ENCODE measurements at places on chromosomes 2 and 18.

GRCh38 chr18:49546719-49547273 lies 15.1 kb upstream of the LIPG start:
- H3K27me3 ChIP-seq: no peaks in the 10 kb centered on the region
- no peak overlapping the region for H3K27ac ChIP-seq
- DNase-seq: no peak
- H3K4me3 ChIP-seq: no peak overlapping the region
- peaks cover 14% of the 10 kb centered on the region for H3K4me1 ChIP-seq
- no peaks in the 10 kb centered on the region for H3K36me3 ChIP-seq

DNA sequence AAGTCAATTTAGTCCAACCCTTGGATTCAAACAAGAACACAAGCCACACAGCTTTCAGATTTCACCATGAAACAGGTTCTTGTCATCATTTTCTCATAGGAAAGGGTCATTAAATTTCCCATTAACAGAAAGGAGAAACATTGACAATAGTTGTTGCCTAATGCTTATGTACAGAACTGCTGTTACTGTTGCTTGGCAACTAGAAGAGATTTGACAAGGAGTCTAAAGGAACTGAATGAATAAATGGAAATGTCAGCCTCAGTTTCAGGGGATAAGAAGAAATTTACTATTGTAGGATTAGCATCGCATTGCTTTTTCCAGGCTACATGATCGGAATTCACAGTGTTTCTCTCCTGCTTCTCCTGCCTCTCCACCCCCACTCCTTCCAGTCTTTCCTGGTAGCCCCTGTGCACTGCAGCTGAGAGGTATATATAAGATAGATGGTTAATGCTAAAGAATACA lies 90.3 kb downstream of the SPATS2L start:
- no peak for DNase-seq
- peaks cover 2% of the 10 kb centered on the region for H3K4me1 ChIP-seq
- H3K27me3 ChIP-seq: no peaks in the 10 kb centered on the region
- H3K27ac ChIP-seq: no peak overlapping the region
- peaks cover 28% of the 10 kb centered on the region for H3K36me3 ChIP-seq

DNA sequence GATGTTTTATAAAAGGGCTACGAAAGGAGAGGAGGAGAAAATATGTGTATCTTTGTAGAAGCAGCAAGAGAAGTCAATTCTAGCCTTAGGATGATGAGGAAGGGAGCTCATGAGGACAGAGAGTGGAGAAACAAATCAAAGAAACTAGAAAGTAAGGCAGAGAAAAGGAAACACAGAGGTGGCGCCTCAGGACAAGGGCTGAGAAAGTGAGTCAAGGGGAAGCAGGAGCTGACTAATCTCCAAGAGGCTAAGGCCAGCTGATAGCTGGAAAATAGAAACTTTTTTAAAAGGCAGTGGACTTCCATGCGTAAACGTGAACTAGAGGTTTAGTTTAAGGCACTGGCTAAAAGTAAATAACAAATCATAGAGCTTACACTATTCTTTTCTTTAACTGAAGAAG lies 173.3 kb downstream of the ANKRD44 start:
- no peak overlapping the region for H3K4me3 ChIP-seq
- H3K27ac ChIP-seq: no peak overlapping the region
- no peak for DNase-seq
- no peaks in the 10 kb centered on the region for H3K36me3 ChIP-seq
- H3K4me1 ChIP-seq: peaks cover 3% of the 10 kb centered on the region

- no peak overlapping the region for H3K4me3 ChIP-seq
- H3K27ac ChIP-seq: no peak overlapping the region
- H3K36me3 ChIP-seq: peaks cover 13% of the 10 kb centered on the region
- DNase-seq: no peak
- H3K27me3 ChIP-seq: no peaks in the 10 kb centered on the region
- peaks cover 8% of the 10 kb centered on the region for H3K4me1 ChIP-seq
These were observed 46.0 kb upstream of the RIT2 start for GRCh38 chr18:43161528-43161927.

- peaks cover 10% of the 10 kb centered on the region for H3K4me1 ChIP-seq
- H3K27me3 ChIP-seq: no peaks in the 10 kb centered on the region
- no peak for DNase-seq
- H3K36me3 ChIP-seq: no peaks in the 10 kb centered on the region
These were observed 245.0 kb upstream of the RAB6C start for GRCh38 chr2:129734343-129735034.

DNA sequence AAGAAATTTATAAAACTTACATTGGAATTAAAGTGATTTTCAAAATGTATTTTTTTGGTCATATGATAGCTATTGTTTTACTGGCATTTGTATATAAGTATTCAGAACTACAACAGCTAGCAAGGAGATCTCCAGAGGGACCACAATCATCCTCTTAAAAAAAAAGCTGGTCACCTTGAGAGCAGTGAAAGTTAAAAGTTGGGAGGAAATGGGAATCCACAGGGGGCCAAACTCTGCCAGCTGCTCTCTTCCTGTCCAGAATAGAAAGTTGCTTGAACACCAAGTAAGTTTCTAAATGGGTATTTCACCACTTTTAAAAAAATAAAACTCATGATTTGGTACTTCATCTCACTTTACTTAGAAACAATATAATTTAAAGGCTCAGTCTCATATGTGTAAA lies 1025.1 kb downstream of the LRP1B start:
- H3K4me3 ChIP-seq: no peak overlapping the region
- no peaks in the 10 kb centered on the region for H3K36me3 ChIP-seq
- no peaks in the 10 kb centered on the region for H3K4me1 ChIP-seq
- H3K27me3 ChIP-seq: no peaks in the 10 kb centered on the region
- DNase-seq: no peak

All from mesothelial cell of epicardium (in vitro differentiated cells).